ENCODE measurements at places on chromosomes 1 and 21.

- DNase-seq, result no peak
These were observed 18.5 kb downstream of the RIIAD1 start for GRCh38 chr1:151739590-151740355.

- DNase-seq, result peak; percentile 46
These were observed 89.0 kb upstream of the SERTAD4 start for GRCh38 chr1:210143465-210144062.

GRCh38 chr21:21969211-21969610 lies 971.0 kb downstream of the NCAM2 start:
- DNase-seq, result no peak

DNA sequence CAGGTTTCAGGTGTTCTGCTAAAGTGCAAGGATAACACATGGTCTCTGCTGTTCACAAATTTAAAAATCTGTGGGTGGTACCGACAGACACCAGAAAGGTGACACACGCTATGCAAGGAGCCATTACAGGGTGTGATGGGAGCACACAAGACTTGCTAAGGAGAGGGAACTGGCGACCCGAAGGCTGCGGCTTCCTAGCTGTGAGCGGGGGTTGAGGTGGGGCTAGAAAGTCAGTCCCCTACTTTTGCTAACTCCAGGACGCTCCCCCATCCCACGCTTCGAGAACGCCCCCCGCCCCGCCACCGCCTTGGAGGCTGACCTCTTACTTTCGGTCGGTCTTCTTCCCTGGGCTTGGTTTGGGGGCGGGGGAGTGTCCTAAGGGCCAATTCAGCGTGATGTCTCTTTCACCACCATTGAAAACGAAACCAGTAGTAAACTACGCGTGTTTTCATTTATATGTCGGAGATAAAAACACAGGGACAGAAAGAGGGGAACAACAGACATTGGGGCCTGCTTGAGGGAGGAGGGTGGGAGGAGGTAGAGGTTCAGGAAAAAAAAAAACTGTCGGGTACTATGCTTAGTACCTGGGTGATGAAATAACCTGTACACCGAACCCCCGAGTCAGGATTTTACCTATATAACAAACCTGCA lies 1.1 kb downstream of the CKS1B start:
- DNase-seq, result no peak

- DNase-seq, result no peak
These were observed 417.1 kb downstream of the SETD4 start for GRCh38 chr21:35643176-35643575.

DNA sequence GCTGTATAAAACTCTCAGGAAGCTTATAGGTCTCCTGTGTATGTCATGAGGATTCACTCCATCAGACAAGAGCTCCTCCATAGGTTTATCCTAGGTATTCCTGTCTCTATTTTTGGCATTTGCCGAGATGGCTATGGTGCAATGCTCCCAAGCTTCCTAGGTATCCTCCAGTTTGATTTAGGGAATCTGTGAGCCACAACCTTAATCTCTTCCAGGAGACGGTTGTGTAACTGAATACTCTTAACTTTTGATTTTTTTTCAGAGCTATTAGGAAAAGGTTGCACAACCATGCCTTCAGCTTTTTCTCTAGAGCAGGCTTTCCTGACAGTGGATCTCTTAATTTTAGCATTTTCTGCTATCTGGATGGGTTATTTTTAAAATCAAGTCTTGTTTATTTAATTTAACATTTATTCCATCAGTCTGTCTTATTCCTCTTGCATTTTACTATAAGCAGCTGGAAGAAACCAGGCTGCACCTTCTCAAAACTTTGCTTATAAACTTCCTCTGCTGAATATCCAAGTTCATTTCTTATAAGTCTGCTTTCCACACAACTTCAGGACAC lies 69.4 kb upstream of the BACE2 start:
- no peak for DNase-seq

- DNase-seq, result no peak
These were observed 76.0 kb downstream of the RPS6KC1 start for GRCh38 chr1:213127074-213127473.

DNA sequence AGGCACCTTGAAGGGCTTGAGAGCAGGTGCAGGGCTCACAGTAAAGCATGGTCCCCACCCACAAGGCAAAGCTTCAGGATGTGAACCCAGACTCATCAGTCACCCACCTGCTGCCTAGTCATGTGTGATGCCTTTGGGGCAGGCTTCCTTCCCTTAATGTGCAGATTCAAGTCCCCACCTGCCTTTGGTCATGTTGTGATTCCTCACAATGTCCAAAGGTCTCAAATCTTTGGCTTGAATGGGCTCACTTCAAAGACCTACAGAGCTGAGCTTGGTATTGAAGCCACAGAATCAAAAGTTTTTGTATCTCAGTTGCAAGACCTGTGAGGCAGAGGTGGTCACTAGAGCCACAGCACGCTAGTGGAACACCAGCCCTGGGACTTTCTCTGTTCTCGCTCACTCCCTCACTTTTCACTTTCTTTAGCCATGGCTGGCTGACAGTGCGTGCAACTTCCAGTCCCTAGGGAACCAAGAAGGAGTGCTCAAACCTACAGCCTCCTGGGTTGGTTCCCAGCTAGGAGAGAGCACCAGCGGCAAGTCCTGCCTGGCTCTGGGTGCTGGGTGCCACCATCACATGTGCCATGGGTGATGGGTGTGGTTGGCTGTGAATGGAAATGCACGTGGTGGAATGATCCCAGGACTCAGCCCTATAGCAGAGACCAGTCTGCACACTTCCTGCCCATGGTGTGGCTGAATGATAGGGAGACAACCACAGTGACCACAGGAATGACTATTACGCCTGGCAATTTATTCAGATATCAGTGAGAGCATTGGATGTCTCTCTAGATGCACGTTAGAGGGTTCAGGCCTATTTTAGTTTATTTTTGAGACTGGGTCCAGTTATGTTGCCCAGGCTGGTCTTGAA lies 26.4 kb upstream of the CLIC6 start:
- no peak for DNase-seq

GRCh38 chr1:85321237-85321964 lies 45.0 kb upstream of the BCL10 start:
- no peak for DNase-seq

- DNase-seq, result no peak
These were observed 11.9 kb downstream of the RPS6KA1 start for GRCh38 chr1:26541431-26541815.
